Right ventricle myocardium inferior (tissue), 1 donor: ENCODE measurements at places on chromosomes 16 and 17. TPM values are rescaled to one million over a fixed set of nuclear protein-coding genes. Genes with fewer than 3 reads are reported as not detected.

GRCh38 chr16:66440970-66441369, 13.9 kb downstream of the BEAN1 start:
- no peak for DNase-seq

GRCh38 chr16:84053237-84053636, 10.6 kb upstream of the SLC38A8 start:
- no peak for DNase-seq

DNA sequence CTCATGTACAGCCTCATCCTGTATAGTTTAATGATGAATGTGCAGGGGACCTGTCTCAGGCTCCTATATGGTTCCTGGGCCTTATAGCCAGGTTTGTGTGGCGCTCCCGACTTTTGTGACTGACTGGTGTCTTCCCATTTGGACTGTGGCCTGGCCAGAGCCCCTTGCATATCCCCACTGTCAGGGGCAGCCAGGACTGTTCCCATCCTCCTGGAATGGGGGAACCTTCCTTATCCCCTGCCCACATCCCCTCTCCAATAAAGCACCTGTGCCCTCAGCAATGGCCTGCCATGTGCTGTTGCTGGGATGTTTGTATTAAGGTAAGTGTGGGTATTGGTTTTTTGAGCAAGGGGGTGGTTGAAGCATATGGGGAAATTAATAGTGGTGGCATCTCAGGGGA, 2.6 kb downstream of the B3GNT9 start:
- no peak for DNase-seq

- DNase-seq, result no peak
Observed at GRCh38 chr16:31508706-31509195, 560 bp upstream of the RUSF1 start.

DNA sequence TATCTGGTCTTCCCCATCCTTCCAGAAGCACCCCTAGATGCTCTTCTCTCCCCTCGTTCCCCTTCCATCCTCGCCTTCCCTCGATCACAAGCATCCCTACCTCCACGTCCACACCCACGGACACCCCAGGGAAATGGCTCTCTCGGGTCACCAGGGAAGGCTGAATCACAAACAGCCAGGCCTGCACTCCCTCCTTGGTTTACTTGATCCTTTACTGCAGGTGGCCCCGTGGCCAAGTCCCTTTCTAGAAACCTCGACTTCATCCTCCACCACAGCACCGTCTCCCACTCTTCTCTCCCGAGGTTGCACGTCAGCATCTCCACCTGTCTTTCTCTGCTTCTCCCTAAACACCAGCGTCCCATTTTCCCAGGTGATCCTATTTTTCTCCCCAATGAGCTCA, 6.5 kb upstream of the RBFOX3 start:
- DNase-seq, result no peak

GRCh38 chr16:79618041-79618691, 17.6 kb upstream of the MAF start:
- DNase-seq, result no peak

DNA sequence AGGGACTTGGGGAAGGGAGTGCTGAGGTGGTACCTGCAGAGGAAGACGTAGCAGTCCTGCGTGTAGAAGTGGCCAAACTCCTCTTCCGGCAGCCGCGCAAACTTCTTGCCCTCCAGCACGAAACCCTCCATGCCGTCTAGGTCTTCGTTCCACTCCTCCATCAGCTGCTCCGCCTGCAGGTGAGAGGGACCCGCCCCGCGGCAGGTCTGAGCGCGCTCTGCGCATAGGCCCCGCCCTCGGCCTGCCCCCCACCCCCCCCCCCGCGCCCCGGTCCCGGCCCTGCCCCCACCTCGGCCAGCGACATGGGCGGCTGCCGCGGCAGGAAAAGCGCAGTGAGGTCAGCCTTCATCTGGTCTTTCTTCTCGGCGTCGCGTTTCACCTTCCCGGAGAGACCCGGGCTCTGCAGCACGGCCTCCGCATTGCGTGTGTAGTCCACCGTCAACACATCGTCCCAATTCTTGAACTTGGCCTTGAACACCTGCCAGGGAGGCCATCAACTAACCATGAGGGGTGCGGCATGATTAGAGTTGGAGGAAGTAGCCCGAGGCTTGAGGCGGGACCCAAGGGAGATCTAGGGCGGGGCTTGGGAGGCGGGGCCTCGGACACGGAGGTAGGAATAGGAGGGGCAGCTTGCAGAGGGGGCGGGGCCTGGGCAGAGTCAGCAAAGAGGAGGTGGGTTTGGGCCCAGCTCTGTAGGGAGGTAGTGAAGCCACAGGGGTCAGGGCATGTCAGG, 11.5 kb downstream of the FLII start:
- no peak for DNase-seq

DNA sequence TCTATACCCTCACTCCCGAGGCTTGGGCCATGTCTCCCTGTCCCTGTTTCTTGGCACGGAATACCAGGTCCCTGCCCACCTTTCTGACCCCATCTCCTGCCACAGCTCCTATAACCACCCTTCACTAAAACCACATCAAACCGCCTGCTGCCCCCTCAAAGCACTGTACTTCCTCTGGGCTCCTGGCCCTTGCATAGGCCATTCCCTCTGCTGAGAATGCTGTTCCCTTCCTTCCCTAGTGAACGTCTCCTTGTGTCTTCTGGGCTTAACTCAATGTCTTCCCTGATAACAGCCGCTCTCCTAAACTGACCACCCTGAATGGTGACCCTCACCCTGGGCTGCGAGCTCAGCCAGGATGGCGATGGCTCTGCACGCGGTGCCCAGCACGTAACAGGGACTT, 10.7 kb downstream of the AANAT start:
- DNase-seq, result no peak

DNA sequence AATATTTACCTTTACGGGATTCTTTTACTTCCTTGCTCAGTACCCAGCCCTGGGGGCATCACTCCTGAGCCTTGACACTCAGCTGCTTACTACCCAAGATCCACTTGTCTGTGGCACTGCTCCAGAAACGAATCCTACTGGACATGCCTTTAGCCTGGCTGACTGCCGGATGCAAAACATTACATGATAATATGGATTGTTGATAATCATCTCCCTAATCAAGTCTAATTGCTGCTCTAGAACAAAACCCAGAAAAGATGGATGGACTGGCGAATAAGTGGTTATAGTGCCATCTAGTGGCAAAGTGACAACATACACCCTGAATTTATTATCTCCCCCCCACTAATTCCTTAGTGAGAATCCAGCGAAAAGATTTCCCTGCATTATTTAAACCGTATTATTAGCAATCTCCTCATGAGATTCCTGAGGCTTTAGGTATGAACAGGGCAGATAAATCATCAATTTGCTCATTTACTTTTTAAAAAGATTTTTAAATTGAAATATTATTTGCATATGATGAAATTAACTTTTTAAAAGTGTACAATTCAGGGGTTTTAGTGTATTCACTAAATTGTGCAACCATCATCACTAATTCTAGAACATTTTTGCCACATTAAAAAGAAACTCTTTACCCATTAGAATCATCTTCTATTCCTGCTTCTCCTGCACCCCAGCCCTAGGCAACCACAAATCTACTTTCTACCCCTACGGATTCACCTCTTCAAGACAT, 61.6 kb downstream of the RGS9 start:
- DNase-seq, result no peak

DNA sequence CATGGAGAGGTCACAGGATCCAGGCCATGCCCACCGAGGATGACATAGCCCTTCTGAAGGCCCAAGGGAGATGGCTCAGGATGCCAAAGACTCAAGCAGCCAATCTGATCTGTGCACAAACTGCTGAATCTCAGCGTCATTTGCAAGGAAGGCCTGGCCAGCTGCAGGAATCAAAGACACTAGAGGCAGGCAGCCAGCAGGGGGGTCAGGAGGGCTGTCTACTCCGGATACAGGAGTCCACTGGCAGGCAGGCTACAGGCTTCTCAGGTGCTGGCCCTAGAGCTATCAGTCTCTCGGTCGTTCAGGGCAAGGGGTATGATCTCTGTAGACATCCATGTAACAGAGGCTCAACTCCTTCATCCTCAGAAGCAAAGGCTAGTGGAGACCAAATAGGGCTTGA, 1735.3 kb downstream of the TP53TG3F start:
- DNase-seq, result no peak

DNA sequence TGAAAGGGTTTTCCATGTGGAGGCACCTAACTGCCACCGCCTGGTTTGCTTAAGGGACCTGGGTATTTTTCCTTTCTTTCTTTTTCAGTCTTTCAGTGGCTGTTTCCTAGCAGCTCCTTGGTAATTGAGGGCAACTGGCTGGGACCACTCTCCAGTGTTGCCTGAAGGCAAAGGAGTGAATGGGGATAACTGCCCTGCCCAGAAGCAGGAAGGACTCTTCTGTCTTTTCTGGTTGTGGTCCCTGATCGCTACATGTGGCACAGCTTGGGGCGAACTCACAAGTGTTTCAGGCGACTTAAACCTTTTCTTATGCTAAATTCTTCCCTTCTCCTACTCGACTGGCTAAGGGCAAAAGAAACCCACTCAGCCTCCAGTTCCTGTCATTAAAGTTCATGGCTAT, 10.1 kb upstream of the TMEM98 start:
- no peak for DNase-seq

GRCh38 chr17:10144982-10145381, 53.4 kb downstream of the GAS7 start:
- no peak for DNase-seq

DNA sequence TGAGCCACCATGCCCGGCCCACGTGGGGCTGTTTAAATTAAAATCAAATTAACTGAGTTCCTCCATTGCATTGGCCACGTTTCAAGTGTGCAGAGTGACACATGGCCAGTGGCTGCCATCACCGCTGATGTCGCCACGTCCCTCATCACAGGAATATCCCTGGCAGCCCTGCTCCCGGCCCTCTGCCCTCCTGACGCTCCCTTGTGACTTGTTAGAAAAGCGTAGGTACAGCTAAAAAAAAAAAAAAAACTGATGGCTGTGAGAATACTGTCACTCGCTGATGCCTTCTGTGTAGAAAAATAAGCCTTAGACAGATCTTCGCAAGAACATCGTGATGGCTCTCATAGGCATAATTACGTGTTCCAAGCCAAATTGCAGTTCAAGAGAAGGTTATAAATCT, 21.7 kb downstream of the CARHSP1 start:
- no peak for DNase-seq

DNA sequence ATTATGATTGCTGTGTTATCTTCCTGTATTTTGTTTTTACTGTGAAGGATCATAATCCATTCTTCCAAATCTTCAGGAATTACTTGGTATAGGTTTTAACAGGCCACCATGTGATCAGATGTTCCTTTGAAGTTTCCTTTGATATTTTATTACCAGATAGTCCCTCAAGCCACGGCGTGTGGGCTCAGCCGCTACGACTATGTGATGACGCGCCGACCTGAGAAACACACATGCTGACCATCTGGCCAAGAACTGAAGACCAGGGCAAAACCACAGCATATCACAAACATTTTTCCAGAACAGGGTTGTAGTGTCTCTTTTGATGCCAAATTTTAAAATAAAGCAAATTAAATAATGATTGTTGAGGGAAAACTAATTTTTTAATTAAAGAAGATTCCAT, 47.3 kb downstream of the ZCCHC14 start:
- DNase-seq, result no peak

- no peak for DNase-seq
Observed at GRCh38 chr16:57889960-57890751, 80.8 kb downstream of the CNGB1 start.

GRCh38 chr16:84327926-84328505, 33.3 kb downstream of the WFDC1 start:
- DNase-seq, result no peak

DNA sequence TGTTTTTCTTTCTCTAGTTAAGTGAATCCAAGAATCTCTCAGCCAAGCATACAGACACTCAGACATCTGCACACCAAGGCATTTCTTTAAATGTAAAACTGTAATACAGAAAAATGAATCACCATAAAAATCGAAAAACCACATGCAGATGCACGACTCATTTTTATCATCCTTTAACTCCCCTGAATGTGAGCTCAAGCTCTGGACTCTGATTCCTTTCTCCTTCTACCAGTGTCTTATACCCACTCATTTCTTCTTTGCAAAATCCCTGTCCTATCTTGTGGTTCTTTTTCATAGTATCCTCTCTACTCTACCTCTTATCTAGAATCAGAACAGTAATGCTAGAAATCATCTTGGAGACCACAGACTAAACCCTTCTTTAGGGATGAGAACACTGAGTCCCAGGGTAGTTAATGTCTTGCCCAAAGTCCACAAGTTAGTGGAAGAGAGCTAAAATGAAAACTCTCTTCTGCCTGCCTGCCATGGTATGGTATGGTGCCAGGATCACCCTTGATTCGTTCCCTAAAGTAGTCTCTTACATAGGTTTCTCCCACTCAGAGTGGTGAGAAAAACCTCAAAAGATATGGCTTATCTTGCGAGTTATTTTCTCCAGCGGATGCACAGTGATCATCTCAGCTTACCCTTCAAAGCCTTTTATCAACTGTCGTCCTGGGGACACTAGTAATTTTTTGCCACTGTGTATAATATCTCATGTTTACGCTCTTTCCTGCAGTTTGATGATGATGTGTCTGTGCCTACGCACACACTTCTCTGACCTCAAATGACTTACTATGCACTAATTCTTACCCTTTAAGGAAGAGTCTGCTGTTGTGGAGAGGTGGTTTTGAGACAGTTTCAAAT, 30.2 kb downstream of the BRD7 start:
- DNase-seq, result no peak

DNA sequence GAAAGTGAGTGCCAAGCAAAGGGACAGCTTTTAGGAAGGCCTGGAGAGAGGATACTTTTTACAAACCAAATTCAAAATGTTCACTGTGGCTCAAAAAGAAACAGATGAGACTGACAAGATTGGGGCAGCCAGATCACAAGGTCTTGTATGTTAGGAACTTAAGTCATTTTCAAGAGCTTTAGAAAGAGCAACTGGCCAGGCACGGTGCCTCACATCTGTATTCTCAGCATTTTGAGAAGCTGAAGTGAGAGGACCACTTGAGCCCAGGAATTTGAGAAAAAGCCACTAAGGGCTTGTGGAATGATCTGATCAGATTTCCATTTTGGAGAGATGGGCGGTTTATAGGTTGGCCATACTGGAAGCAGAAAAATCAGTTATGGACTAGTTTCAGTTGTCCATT, 17.2 kb downstream of the SPAG9 start:
- DNase-seq, result no peak

Gene HOXB4
- 0.38 TPM for total RNA-seq

Gene DCUN1D3
- total RNA-seq, result 15.8 TPM

Gene TVP23A
- 0.41 TPM for total RNA-seq

Gene NPIPA3
- 1.4 TPM for total RNA-seq

Gene TTC19
- 18.9 TPM for total RNA-seq

Gene CRHR1
- not detected for total RNA-seq

Gene UBFD1
- total RNA-seq, result 66.4 TPM

Gene ZG16
- not detected for total RNA-seq

Gene CD300E
- total RNA-seq, result 0.46 TPM

Gene SYCE1L
- not detected for total RNA-seq
